ENCODE measurements at places on chromosomes 5 and 9. TPM values are rescaled to one million over a fixed set of nuclear protein-coding genes. Genes with fewer than 3 reads are reported as not detected.

DNA sequence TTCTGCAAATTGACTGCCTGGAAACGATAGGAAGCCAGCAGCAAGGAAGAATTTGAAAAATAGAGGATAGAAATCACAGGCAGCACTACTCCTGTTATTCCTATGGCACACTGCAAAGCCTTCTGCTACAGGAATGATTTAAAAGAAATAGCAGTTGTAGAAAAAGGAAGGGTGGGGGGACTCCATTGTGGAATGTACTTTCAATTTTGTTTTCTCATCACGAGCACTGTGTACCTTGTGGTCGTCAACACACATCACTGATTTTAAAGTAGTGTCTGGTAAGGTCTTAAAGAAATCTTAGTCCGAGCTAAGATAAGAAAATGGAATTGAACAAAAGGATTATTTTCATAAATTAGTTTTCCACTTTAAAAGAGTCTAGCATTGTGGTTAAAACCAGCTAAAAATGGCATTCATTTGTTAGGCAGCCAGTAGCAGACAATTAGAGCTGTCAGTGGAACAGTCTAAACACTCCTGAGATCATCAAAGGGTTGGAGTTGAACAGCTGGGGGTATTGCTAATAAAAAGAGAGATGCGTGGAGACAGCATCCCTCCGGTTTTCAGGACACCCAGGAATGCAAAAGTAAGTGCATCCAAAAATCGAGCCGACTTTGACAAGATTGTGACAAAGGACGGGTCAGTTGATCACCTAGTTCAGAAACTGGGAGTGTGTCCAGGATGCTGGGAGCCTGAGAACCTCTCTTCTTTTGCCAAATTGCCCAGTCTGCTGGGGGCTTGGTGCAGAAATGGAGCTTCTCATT is 97.8 kb upstream of the WWC1 start:
- no peak for DNase-seq

GRCh38 chr5:150298701-150299451 is 3.8 kb downstream of the ARSI start:
- DNase-seq, result no peak

DNA sequence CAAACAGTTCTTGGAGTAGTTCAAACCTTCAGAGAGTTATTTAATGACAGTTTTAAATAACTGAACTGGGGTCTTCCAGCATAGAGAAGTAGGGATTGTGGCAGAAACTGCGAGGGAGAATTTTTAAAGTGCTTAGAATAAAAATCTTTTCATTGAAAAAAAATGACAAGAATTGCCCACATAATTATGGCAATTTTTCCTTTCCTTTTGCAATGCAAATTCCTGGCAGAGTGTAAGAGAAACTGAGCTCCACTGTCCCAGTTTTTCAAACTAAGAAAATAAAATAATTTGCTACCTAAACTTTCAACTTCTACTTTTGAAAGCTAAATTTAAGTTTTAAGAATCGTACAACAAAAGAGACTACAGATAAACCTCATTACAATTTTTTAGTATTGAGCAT is 2.3 kb upstream of the PTGER4 start:
- no peak for DNase-seq

DNA sequence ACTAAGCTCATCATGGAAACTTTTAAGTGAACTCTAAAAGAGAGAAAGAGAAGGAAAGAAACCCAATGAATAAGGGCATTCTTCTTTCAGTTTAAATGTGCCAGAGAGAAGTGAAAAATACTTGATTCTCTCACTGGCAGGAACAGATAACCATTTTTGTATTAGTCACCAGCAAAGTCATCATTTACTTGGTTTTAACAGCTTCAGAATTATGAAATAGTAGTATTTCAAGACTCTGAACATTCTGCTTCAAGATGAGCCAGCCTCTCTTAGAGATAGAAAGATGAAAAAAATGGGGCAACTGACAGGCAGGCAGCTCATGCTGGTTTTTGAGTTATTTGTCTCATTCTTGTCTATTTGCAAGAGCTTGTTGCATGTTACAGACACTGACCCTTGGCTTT is 103.5 kb downstream of the GCNT1 start:
- peak; percentile 41 for DNase-seq

DNA sequence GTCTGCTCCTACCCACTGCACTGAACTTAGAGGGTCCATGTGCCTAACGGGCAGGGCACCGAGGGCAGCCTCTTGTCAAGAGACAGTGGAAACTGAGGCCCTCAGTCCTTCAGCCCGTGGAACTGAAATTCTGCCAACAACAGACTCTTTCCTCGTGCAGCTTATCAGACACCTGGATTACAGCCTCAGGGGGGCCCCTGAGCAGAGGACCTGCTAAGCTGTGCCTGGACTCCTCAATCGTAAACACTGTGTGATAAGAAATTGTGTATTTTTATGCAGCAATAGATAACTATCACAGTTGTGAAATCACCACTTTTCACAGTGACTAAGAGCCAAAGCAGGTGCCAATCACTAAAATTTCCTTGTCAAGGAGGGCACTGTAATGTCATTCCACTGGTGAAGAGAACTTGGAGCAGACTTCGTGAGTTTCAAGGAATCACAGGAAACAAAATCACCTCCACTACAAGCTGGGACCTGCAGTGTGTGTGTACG is 33.4 kb upstream of the CTSV start:
- DNase-seq, result no peak

The TMEM215 gene
- 2.4 TPM for polyA plus RNA-seq

The SHROOM1 gene
- polyA plus RNA-seq, result 2.1 TPM

The GABRA1 gene
- not detected for polyA plus RNA-seq
